Left cardiac atrium (tissue), 4 donors: ENCODE measurements at places on chromosomes 1 and 21. TPM values are rescaled to one million over a fixed set of nuclear protein-coding genes. Genes with fewer than 3 reads are reported as not detected.

DNA sequence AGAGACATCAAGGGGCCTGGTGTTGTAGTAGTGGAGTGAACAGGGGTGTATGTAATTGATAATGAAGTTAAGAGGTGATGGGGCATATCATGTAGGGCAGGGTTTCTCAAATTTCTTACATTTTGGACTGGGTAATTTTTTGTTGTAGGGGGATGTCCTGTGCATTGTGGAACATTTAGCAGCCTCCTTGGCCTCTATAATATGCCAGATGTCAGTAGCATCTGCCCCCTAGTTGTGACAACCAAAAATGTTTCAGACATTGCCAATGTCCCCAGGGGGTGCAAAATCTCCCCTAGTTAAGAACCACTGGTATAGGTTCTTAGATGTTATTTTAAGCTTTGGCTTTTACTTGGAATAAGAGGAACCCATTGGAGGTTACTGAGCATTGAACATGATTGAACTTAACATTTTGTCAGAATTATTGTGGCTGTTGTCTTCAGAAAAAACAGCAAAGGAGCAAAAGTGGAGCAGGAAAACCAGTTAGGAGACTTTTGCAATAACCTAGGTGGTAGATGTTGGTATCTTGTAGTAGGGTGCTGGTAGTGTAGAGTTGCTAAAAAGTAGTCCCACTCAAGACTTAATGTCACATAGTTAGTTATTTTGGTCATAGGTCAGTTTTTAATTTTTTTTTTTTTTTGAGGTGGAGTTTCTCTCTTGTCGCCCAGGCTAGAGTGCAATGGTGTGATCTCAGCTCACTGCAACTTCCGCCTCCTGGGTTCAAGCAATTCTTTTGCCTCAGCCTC lies 6.2 kb downstream of the ZNF326 start:
- no peak for DNase-seq

- no peak for DNase-seq
These were observed 759 bp downstream of the SMYD3 start for GRCh38 chr1:246506367-246506673.

MYBPH gene
- not detected for total RNA-seq

- no peak for DNase-seq
These were observed 983 bp downstream of the PADI2 start for GRCh38 chr1:17118268-17118667.
